ENCODE measurements at places on chromosomes 11 and 22.

GRCh38 chr22:49574881-49575702, 252.6 kb downstream of the BRD1 start:
- DNase-seq, result no peak

DNA sequence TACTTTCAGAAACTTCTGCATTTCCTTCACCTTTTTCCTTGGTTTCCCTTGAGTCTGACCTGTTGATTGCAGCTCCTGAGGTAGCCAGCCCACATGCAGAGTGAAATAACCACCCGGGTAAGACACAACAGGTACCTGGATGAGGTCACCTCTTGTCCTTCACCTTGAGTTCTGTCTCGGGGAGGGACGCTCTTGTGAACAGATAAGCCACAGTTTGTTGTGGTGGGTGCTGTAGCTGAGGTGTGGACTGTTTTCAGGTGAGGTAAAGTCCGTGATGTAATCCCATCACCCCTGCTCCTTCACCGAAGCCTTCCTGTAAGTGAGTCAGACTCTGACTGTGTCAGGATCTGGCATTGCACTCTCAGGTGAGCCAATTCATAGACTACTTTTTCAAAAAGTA, 183.1 kb downstream of the NAV2 start:
- no peak for DNase-seq

DNA sequence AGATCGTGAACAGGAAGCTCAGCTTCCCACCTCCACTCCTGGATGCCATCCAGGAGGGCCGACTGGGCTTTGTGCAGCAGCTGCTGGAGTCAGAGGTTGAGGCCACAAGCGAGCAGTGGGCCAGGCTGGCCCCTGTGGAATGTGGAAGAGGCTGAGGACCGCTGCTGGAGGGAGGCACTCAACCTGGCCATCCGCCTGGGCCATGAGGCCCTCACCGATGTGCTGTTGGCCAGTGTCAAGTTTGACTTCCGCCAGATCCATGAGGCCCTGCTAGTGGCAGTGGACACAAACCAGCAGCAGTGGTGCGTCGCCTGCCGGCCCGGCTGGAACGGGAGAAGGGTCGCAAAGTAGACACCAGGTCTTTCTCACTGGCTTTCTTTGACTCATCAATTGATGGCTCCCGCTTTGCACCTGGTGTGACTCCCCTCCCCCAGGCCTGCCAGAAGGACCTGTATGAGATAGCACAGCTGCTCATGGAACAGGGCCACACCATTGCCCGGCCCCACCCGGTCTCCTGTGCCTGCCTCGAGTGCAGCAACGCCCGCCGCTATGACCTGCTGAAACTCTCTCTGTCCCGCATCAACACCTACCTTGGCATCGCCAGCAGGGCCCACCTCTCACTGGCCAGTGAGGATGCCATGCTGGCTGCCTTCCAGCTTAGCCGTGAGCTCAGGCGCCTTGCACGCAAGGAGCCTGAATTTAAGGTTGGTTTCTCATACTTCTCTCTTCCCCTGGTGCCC, 24.9 kb downstream of the ART5 start:
- no peak for DNase-seq

- DNase-seq, result no peak
Observed at GRCh38 chr11:132632641-132633124, 899.6 kb downstream of the OPCML start.

DNA sequence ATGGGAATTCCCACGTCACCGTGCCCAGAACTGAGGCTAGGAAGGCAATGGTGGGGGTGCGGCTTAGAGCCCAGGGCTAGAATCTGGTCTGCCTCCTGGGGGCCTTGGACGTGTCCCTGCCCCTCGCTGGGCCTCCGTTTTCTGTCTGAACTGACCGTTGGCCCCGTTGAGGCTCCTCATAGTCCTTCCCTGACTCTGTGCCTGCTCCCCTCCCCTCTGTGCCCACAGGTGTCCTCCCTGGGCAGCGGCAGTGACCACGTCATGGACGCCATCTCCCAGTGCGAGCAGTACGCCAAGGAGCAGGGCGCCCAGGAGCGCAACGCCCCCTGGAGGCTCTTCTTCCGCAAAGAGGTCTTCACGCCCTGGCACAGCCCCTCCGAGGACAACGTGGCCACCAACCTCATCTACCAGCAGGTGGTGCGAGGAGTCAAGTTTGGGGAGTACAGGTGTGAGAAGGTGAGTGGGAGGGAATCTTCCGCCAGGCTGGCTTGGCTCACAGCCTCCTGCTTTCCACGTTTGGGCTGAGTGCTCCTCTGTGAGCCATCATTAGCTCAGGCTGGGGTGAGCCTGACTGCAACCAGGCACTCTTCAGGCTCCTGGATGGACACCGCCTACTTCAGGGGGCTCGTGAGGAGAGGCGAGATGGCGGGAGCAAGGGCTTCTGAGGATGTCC, 63.9 kb downstream of the MYO7A start:
- DNase-seq, result peak; percentile 46

DNA sequence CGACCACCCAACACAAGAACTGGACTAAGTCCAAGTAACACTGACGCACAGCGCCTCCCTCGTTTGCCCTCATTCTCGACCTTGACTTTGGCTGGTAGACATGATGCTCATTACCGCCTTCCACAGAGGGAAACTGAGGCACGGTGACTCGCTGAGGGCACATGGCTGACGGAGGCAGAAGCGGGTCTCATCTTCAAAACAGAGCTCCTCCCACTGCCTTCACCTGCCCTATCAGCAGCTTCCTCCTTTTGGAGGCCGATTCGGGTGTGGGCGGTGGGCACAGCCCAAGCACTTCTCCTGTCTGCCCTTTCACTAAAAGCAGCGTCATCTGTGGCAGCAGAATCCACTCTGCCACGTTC, 2.0 kb upstream of the KMT5B start:
- no peak for DNase-seq

DNA sequence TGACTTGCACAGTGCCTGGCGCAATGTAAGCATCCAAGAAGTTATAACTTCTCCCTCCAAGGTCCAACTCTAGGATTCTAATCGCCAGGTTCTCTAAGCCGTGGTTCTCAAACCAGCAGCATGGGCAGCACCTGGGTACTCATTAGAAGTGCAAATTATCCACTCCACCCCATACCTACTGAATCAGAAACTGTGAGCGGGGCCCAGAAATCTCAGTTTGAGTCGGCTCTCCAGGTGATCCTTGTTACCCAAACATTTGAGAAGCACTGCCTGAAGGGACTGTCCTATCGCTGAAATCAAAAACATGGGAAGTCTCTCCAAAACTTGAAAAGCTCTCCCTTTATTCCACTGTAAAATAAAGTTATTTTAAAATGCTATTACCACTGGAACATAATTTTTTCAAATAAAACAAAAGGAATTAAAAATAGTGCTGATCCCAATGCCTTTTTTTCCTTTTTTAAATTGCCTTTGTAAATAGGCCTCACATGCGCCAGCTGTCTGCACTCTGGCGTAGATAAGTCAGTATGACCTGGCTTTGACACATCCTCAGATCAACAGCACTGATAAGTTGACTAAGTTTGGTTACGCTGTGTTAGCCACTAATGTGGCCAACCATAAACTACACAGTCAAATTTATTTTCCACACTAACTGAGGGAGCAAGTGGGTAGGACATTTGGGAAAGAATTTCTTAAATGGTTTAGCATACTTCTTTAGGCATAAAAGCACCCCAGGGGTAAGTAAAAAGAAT, 8.4 kb upstream of the CTR9 start:
- DNase-seq, result peak; percentile 54

DNA sequence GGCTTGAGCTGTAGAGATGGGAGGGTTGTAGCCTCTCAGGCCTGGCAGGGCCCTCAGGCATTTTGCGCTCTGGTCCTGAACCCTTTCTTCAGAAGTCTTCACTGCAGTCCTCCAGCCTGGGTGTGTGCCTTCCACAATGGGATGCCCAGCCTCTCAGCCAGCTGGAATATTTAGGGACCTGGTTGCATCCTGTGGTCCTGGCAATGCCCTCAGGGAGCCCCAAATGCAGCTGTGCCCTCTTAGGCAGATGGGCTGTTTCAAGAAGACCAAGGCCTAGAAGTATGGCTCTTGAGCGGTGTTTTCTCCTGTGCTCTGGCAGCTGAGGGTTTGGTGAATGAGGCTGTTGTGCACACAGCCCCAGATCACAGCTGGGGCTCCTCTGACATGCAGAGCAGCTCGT, 6.7 kb downstream of the TUB start:
- DNase-seq, result no peak

GRCh38 chr11:115745066-115745465, 240.9 kb upstream of the CADM1 start:
- no peak for DNase-seq

DNA sequence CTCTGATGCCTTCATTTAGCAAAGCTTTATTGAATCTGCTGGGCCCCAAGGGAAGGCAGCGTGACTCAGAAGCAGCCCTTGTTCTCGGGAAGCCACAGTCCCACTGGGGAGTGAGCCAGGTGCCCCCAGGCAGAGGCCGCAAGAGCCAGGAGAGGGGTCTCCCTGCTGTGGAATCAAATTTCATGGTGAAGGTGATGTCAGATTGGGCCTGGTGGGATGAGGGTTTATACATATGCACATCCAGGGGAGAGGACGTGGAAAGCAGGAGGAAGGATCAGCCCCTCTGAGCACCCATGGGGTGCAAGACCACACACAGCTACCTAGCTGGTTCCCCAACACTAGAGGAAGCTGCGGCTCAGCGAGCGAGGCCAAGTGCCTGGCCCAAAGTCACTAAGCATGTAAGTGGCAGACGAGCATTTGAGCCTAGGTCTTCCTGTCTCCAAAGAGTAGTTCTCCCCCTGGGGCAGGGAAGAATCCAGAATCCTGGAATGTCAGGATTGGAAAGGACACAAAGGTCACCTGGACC, 2.0 kb downstream of the SYNGR1 start:
- DNase-seq, result no peak

GRCh38 chr11:61162092-61162941, 1.1 kb upstream of the VPS37C start:
- DNase-seq, result peak; percentile 32

- DNase-seq, result no peak
Observed at GRCh38 chr11:115144914-115145313, 359.3 kb downstream of the CADM1 start.

DNA sequence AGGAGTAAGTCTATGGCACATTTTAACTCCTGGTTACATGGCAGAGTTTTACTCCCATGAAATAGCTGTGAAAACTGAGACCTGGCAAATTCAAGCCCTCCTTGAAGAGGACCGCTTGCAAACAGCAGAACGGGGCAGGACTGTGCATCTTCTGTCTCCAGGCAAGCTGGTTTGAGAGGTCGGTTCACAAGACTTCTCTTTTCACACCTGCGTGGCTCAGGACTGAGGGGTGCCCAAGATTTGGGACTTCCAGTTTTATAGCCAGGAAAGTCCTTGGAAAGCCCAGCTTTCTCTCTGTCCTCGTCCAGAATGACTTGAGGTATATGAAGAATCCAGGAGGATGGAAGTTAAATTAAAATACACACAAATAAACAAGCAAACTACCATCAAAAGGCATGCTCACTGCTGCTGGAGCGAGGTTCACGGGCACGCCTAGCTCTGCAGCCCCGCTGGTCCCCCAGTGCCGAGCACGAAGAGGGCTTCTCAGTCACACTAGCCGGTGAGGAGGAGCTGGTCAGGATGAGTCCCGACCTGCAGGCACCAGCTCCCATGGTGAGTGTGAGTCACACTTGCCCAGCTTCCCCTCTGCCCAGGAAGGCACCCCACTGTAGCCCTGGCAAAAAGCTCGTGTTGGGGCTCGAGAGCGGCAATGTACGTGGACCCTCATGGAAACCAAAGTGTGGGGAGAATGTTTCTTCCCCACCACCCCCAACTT, 1382.4 kb downstream of the BRD1 start:
- no peak for DNase-seq

DNA sequence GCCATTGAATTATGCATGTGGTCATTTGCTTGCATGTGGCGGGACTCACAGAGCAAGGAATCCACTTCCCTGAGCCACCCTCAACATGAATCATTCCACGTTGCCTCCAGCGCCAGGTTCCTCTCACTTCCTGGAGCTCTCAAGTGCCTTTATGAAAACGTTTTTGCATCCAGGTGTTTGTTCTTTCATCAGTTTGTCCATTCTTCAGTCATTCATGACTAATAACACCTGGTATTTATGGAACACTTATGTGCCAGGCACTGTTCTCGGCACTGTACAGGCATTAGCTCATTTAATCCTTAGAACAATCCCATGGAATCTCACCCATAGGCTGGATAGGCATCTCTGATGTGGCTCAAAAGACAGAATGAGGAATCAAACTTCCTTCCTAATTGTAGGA, 256.1 kb upstream of the SYN3 start:
- DNase-seq, result no peak

DNA sequence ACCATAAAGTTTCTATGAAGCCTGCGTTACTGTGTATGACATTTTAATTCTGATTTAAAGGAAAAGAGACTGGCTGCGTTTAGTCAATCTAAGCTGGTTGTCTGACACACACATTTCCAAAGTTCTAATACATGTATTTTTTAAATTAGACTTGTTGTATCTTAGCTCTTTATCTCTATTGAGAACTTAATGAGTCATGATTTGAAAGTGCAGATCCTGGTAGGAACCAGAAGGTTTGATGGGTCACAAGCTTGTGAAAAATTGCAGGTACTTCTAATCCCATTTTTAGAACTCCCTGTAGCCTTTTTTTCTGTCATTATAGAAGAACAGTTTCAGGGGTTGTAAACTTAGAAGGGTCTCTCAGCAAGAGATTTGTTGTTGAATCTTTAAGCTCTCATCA, 210.3 kb downstream of the DDX10 start:
- DNase-seq, result no peak

DNA sequence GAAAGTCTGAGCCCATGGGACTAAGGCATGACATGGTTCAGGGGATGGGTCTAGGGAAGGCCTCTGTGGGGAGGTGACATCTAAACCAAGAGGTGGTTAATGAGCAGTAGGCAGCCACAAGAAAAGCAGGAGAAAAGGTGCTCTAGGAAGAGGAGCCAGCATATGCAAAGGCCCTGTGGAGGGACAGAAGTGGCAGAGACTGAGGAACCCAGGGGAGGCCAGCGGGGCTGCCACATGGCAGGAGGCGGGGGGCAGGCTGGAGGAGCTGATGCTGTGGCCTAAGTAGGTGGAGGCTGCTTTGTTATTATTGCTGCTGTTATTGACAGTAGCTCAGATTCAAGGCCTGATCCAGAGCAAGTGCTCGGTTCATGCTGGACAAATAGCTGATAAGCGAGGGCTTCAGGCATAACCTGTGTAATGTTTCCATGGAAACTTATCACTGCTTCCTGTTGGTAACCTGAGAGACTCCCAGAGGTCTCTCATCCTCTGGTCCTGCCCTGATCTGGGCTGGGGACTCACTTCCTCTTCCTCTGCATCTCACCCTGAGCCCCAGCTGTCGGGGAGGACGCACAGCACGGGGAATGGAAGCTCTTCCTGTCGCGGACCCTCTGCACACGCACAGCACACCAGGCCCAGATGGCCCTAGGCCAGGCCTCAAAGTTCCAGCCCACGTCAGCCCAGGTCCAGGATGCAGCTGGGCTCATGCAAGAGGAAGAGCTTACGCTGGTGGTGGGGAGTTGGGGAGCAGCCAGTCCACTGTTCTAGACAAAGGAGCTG, 75.2 kb upstream of the TP53I11 start:
- DNase-seq, result peak; percentile 20

DNA sequence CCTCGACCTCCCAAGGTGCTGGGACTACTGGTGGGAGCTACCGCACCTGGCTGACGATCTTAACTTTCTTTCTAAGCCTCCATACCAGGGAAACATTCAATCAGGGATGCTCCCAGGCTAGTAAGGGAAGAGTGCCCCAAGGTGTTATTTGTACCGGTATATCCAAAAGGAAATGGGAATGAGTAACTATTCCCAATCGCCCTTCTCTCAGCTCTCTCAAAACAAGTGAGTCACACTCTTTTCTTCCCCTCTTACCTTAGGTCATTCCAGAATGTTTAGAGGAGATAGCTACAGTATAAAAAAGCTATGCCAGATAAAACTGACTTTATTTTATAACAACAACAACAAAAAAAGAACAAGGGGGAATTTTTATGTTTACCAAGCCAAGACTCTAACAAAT, 13.7 kb downstream of the DCDC1 start:
- DNase-seq, result no peak

Data from CD4-positive, alpha-beta T cell treated with Interleukin-17A for 1 hour (primary cell).